ENCODE measurements at places on chromosomes 12 and 14. TPM values are rescaled to one million over a fixed set of nuclear protein-coding genes. Genes with fewer than 3 reads are reported as not detected.

- no peak for DNase-seq
These were observed 1215.4 kb upstream of the USP15 start for GRCh38 chr12:61044766-61045165.

The LBHD2 gene
- 2.7 TPM for total RNA-seq

DNA sequence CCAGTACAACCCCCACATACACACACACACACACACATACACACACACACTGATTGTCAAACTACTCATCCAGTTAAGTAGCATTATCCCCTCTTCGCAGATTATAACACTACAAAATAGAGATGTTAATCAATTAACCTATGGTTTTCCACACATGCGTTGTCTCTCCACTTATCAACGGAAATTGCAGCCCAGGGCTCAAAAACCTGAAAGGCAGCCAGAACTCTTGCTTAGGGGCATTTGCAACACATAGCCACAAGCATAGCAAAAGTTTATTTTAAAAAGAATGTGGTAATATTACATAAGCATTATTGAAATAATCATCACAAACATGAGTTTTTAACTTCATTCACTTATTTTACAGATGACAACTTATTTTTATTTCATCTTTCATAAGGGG is 265.8 kb downstream of the SLC16A7 start:
- DNase-seq, result no peak

The OR5AU1 gene
- total RNA-seq, result not detected

- no peak for DNase-seq
These were observed 2.9 kb downstream of the SPX start for GRCh38 chr12:21528953-21529352.

DNA sequence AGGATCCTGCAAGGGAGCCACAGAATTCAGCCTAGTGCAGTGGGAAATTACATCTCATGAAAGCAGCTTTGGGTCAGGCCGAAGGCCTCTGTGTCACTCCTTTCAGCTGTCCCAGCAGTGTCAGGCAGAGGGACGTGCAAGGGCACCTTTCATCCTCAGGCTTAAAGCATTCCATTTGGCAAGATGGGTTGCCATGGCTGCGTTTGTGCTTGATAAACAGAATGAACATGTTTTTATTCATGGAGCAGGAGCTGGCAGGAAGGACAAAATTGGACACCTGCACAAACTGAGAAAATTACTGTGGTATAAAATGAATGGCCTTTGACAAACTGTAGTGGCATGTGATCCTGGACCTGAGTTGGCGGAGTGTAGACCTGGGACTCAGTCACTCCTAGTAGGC is 29.4 kb downstream of the ACAD10 start:
- DNase-seq, result peak; percentile 14

DNA sequence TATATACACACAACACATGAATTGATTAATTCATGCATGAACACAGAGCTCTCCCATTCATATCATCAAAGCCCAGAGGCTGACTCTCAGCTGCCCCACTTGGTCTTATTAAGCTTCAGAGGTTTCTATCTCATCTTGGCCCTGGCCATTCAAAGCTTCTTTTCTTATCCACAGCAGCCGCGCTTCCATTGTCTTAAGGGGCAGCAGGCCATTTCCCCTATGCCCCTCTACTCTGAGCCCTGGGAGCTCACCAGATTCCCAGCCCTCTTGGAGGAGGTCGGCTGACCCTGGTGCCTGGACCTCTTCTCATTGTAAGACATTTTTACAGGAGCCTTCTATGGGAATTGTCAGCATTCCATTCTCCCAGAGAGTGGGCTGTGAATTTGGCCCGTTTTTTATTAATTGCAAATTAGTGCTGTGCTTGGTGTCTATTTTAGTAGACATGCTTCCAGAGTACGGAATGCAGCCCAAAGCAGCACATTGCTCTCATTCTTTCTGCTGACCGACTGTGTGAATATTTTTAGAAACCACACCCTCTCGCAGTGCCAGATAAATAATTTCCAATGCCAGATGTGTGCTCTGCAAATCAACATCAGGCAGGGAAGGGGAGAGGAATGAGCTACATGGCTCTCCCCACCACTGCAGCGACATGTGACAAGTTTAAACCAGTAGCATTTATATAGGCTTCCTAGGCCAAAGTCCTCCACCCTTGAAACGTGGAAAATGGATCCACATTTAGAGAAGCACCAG is 58.5 kb downstream of the NUAK1 start:
- peak; percentile 71 for DNase-seq

The TTC6 gene
- total RNA-seq, result not detected

- no peak for DNase-seq
These were observed 30.9 kb downstream of the GPR137C start for GRCh38 chr14:52583544-52583943.

- no peak for DNase-seq
These were observed 81.2 kb downstream of the TMEM260 start for GRCh38 chr14:56660677-56661389.

- DNase-seq, result no peak
These were observed 4.2 kb upstream of the LRR1 start for GRCh38 chr14:49594347-49595091.

DNA sequence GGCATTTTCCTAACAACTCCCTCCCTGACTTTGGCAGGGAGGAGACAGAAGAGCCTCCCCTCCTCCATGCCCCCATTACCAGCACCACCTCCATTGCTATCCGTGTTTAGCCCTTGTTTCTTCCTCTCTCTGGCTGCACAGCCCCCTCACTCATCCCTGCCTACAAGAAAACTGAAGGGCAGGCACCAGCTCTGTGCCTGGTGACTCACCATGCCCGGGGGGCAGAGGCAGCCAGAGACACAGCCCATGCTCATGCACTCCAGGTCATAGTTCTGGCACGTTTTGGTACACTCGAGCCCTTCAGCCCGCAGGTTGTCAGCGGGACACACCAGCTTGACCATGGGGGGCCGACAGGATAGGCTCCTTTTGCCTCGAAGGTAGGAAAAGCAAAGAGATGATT is 80.4 kb downstream of the VWF start:
- no peak for DNase-seq

- no peak for DNase-seq
These were observed 38.6 kb downstream of the DGLUCY start for GRCh38 chr14:91152499-91152898.

DNA sequence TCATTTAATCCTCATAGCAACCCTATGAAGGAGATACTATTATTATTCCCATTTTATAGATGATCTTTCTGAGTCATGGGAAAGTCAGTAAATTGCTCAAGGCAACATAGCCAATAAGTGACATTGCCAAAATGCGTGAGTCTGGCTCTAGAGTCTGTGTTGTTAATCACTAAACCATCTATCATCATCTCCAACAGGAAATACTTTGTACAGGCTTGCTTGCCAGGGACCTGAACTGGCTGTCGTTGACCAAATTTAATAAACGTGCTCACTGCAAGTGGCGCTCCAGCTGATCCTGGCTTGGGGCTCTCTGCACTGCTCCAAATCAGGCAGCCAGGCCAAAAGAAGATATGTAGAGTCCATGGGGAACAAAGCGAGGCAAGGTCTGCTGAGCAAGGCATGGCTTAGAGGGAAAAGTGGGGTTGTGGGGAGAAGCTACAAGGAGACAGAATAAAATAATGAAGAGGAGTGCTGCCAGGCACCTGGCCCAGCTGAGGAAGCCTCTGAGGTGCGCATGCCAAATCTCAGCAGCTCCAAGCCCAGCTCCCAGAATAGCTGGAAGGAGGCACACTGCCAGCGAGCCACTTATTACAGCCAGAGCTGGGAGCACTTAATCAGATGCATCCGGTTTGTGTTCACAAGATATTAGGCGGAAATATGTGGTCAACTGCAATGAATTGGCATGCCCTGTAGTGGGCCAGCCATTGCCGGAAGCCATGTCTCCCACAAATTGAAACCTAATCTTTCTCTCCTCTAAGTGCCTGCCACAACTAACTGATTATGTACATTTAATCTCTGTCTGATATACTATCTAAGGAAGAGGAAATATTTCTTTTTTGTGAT is 43.3 kb upstream of the PTPRO start:
- DNase-seq, result peak; percentile 79

Measured in myocyte (in vitro differentiated cells).